ENCODE measurements at places on chromosomes 13 and 19. TPM values are rescaled to one million over a fixed set of nuclear protein-coding genes. Genes with fewer than 3 reads are reported as not detected.

The SLC5A5 gene
- polyA plus RNA-seq, result not detected

The ZNF564 gene
- 6.5 TPM for polyA plus RNA-seq

The MYO1F gene
- polyA plus RNA-seq, result 1.3 TPM

The HSD17B14 gene
- not detected for polyA plus RNA-seq

The ZNF583 gene
- 0.45 TPM for polyA plus RNA-seq

The RASIP1 gene
- 1.3 TPM for polyA plus RNA-seq

The FAM32A gene
- polyA plus RNA-seq, result 195 TPM

The NLRP5 gene
- polyA plus RNA-seq, result not detected

The ZNF550 gene
- polyA plus RNA-seq, result 1.1 TPM

The YJEFN3 gene
- polyA plus RNA-seq, result 11.2 TPM

The CLPTM1 gene
- 101 TPM for polyA plus RNA-seq

The CXCL17 gene
- polyA plus RNA-seq, result 1.6 TPM

The MLLT1 gene
- 15.1 TPM for polyA plus RNA-seq

The GPR183 gene
- 5.7 TPM for polyA plus RNA-seq

The TBXA2R gene
- not detected for polyA plus RNA-seq

The LILRB1 gene
- polyA plus RNA-seq, result 0.45 TPM

The AP3D1 gene
- polyA plus RNA-seq, result 90.4 TPM

The B3GNT8 gene
- polyA plus RNA-seq, result 37.3 TPM

The SIAH3 gene
- 0.06 TPM for polyA plus RNA-seq

The ZNF729 gene
- not detected for polyA plus RNA-seq

The CRX gene
- not detected for polyA plus RNA-seq

The LGI4 gene
- 7.1 TPM for polyA plus RNA-seq

The KLF16 gene
- 18.6 TPM for polyA plus RNA-seq

The ZSCAN4 gene
- not detected for polyA plus RNA-seq

The PCSK4 gene
- 13.0 TPM for polyA plus RNA-seq

The SYT3 gene
- polyA plus RNA-seq, result not detected

The COX7A1 gene
- 4.2 TPM for polyA plus RNA-seq

The NUP58 gene
- polyA plus RNA-seq, result 10.7 TPM

The KIR2DL4 gene
- polyA plus RNA-seq, result 0.10 TPM

The CEACAM21 gene
- 1.1 TPM for polyA plus RNA-seq

The FTL gene
- polyA plus RNA-seq, result 4,142 TPM

The PODNL1 gene
- not detected for polyA plus RNA-seq

The ZNF681 gene
- polyA plus RNA-seq, result 0.66 TPM

The BTBD2 gene
- 101 TPM for polyA plus RNA-seq

The CARM1 gene
- polyA plus RNA-seq, result 30.0 TPM

The ADAT3 gene
- 10.4 TPM for polyA plus RNA-seq

The PLEKHA4 gene
- polyA plus RNA-seq, result 20.3 TPM

The SELENOV gene
- polyA plus RNA-seq, result 0.32 TPM

The CEACAM5 gene
- polyA plus RNA-seq, result 32.4 TPM

The HS6ST3 gene
- polyA plus RNA-seq, result under 0.01 TPM

The TMC4 gene
- 118 TPM for polyA plus RNA-seq
